ENCODE measurements at places on chromosomes 5 and 9.

DNA sequence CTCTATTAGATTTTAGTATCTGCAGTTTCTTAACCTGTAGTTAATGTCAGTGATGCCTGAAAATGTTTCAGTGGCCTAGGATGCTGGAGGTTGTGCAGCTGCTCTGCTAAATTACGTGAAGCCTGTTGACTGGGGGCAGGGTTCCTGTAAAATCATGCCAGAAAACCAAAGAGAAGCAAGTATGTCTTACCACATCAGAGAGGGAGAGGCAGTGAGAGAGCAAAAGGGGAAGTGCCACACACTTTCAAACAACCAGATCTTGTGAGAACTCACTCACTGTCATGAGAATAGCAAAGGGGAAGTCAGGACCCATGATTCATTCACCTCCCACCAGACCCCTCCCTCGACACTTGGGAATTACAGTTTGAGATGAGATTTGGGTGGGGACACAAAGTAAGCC is 83.9 kb upstream of the CYLC2 start:
- no peak for DNase-seq

DNA sequence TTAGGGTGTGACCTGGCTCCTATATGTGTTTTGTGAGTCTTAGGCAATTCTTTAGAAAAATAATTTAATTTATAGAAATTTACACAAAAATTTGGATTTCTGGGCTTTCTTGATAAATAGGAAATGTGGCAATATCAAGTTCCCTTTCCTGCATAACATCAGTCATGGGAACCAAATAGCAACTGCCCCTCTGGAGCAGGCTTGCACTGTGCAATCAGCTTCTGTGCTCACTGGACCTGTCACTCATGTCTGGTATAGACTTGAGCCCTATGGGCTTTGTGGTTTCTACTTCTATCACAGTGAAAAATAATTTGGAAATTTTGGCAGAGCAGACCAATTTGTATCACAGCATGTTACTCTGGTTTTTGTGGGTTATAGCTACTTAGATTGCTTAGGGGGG is 131.7 kb downstream of the ADGRV1 start:
- DNase-seq: no peak

- no peak for DNase-seq
Observed at GRCh38 chr5:113337515-113338415, 97.0 kb downstream of the TSSK1B start.

DNA sequence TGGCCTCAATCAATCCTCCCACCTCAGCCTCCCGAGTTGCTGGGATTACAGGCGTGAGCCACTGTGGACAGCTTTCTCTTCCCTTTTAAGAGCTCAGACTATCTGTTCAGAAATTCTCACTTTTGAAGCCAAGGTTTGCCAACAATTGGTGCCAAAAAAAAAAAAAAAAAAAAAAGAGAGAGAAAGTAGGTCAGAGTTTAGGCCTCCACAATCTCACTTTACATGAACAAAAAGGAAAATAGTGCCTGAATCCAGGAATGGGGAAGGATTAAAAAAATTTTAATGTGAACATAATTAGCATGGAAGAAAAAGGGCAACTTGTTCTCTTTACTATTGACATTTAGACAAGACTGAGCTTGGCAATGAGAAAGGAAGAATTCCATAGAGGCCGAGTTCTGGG is 94.1 kb downstream of the NSG2 start:
- DNase-seq: no peak

DNA sequence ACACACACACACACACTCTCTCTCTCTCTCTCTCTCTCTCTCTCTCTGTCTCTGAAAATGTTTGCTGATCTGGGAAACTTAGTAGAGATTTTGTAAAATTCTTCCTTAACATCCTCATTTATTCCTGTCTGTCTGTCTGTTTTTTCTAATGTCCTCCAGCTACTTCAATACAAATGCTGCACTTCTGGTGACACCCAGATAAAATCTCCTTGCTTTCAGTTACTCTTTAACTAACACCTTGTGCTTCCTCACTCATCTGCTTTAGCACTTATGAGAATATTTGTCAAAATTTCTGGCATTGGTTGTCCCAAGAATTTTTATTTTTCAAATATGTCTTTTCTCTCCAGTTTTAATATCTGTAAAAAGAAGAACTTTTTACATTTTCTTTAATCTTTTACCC is 35.0 kb upstream of the ARRDC3 start:
- no peak for DNase-seq

- no peak for DNase-seq
Observed at GRCh38 chr5:67306965-67307607, 110.5 kb upstream of the CD180 start.

Data from vagina (tissue), 2 donors.